ENCODE measurements at places on chromosomes 2 and 18.

DNA sequence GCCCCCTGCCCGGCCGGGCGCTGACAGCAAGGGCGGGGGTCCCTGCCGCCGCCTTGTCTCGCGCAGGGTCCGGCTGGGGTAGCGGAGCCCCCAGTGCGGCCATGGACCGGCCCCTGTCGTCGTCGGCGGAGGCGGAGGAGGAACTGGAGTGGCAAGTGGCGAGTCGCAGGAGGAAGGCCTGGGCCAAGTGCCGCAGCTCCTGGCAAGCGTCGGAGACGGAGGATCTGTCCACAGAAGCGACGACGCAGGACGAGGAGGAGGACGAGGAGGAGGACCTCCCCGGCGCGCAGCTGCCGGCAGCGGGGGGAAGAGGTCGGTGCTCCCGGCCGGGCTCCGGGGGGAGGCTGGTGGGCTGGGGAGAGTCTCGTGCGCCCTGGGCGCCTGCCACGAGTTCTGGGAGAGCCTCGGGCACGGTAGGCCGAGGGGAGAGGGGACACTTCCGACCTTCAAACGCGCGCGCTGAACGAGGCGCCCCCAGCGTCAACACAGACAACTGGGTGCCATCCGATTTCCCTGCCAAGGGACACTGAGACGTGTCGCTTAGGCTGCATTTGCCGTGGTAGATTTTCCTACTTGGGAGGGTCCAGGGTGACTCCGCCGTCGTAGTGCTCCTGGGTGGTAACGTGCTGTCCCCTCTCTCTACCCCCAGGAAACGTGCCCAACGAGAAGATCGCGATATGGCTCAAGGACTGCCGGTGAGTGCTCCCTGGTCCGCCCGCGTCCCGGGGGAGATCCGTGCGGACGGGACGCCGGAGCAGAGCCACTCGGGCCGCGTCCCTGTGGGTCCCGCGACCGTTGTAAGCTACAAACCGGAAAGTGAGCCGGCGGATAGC is 652 bp downstream of the ITPRID2 start:
- no peak for DNase-seq

GRCh38 chr2:19801367-19802080 is 100.3 kb downstream of the TTC32 start:
- DNase-seq = no peak

DNA sequence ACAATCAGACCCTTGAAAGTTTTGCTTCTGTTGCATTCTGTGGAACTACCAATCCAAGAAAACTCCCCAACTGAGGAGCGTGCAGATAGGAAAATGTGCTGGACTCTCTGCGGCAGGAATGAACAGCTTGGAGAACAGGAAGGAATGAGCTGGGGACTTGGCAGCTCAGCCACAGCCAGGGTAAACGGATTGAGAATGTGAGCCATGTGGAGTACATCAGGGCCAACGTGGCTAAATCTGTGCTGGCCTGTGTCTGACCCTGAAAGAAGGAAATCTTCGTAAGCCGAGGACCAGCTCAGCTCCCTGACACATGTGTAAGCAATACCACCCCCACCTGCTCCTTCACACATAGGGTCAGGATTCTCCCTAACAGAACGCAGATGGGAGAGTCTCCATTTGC is 1023.7 kb downstream of the BCL11A start:
- no peak for DNase-seq

DNA sequence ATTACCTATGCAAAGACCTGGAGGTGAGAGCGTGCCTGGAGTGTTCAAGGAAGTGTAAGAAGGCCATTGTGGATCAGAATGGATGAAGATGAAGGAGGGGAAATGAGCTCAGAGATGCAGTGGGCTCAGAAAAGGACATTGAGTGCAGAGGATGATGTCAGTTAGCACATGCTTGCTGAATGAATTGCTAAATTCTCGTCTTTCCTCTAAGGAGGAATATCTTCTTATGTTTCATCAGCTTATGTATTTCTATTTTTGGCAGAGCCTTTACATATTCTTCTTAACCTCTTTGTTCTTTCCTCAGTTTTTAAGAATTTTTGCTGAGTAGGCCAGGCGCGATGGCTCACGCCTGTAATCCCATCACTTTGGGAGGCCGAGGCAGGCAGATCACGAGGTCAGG is 30.9 kb downstream of the FAM171B start:
- DNase-seq = no peak

GRCh38 chr18:23077493-23078256 is 57.6 kb upstream of the CABLES1 start:
- DNase-seq = no peak

- DNase-seq = no peak
These were observed 186.0 kb downstream of the CAMKMT start for GRCh38 chr2:44547718-44548117.

DNA sequence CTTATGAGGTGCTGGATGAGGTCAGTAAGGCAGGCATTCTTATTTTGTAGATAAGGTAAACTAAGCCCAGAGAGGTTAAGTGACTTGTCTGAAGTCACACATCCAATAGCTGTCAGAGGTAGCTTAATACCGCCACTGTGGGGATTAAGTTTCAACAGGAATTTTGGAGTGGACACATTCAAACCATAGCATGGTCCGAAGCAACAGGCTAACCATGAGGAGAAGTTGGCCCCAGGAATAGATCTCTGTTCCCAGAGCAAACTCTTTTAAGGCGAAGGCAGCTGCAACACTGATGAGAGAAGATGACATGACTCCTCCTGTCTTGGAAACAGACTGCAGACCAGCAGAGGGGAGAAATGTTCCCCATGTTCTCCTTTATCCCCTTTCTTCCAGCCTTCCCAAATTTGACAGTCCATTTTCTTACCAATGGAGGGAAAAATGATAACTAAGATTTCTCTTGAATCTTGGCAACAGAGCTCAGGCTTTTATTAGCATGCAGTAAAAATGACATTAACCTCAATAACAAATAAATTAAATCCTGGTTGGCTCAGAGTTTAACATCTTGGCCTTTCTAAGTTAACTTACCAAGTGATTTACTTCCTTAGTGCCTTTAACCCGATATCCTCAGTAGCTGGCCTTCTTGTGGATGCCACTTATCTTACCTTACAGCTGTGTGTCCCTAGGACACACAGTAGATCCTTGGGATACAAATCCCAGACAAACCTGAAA is 67.9 kb upstream of the STPG4 start:
- no peak for DNase-seq

- DNase-seq = no peak
These were observed 151.7 kb upstream of the L3MBTL4 start for GRCh38 chr18:6566338-6566911.

GRCh38 chr18:10563886-10564285 is 38.1 kb downstream of the NAPG start:
- no peak for DNase-seq
